HS-27A (cell line): ENCODE measurements at places on chromosomes 2 and 18.
A peak's percentile ranks its signal among the peaks of the same experiment; 100 is the strongest.

DNA sequence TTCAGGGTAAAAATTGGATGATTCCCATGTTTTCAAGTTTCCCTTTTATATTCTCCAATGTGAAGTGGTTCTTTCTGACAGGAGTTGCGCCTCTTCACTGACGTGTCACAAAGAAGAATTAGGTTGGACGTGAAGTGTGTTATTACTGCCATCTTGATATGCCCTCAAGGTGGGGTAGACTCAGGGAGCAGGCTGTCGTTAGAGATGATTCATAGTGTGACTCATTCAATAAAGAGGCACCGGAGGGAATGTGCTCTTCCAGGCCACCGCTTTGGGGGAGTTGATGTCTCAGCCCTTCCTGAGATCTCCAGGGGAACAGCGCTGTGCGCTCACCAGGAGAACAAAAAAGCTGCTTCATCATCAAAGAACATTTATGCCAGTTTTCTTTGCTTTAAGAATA lies 3.6 kb upstream of the DGKD start:
- DNase-seq = peak; percentile 26

GRCh38 chr2:147451902-147452515 lies 392.8 kb upstream of the ACVR2A start:
- no peak for DNase-seq

DNA sequence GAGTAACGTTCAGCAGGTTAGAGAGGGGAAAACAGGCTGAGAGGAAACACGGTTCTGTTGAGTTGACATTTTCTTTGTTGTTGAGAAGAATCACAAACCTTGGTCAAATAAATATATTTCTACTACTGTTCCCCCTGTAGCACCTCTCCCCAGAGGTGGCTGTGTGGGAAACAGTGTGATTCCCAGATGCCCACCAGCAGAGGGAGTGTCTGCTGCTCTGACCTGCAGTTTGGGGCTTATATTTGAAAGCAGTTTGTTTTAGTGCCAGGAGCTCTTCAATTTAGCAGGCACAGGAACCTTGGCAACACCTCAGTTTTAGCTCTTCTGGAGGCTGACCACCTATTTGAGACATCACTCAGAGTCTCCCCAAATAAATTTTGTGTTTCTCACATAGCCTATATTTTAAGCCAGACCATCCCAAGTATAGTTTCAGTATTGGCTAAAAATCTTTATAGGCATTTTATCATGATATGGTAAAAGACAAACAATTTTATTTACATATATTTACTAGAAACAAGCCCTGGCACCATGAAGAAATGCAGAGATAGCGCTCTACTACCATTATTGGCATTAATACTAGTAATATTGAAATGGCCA lies 75.7 kb downstream of the PIK3C3 start:
- DNase-seq = no peak

DNA sequence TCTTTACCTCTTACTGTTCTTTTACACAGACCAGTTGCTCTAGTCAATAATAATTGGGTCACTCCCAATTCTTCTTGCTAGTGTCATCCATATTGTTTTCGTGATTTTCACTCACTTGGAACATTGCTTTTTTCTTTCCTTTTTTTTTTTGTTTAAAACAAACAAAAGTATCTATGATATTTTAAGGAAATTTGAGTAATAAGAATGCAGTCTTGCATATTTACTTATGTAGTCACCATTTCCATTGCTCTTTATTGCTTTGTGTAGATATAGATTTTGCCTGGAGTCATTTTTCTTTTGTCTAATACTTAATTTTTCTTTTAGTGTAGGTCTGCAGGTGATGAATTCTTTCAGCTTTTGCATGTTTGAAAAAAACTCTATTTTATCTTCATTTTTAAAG lies 71.9 kb downstream of the WDR7 start:
- DNase-seq = peak; percentile 2

- no peak for DNase-seq
These were observed 248.5 kb upstream of the SESTD1 start for GRCh38 chr2:179513181-179513580.

DNA sequence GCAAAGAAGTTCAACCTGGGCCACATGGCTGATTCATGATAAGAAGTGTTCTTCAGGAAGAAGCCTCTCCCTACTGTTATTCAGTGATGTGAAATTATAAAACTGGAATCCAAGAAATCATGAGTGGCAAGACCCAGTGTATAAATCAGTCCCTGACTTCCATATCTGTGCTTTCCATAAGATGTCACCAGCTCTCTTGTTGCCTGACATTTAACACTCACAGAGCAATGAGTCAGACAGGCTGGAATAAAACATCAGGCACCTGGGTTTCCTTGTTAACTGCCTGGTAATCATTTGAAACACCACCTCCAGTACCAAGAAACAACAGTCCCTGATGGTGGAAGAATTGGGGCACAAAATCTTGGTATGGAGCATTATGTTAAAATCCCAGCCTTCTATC lies 76.1 kb downstream of the SCG2 start:
- no peak for DNase-seq

DNA sequence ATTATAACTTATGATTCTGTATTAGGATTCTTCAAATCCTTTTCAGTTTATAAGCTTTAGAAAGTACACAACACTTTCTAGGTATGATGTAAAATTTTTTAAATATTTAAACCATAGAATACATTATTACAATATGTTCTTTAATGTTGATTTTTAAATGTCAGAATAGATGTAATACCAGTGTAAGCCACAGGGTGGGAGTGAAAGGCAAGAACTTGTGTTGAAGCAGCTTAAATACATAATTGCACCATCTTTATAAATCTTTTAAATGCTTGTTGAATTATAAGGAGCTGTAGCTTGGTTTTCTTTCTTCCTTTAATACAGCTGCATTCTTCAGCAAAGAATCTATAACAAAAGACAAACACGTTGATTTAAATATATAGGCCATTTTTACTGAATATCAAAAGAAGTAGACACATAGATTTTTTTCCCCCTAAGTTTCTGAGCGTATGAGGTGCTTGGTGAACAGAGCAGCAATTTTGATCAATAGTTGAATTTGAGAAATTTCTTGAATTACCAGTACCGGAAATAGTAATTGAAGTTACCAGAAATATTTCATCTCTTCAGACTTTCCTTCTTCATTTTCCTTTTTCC lies 63.0 kb downstream of the TANK start:
- DNase-seq = peak; percentile 4

DNA sequence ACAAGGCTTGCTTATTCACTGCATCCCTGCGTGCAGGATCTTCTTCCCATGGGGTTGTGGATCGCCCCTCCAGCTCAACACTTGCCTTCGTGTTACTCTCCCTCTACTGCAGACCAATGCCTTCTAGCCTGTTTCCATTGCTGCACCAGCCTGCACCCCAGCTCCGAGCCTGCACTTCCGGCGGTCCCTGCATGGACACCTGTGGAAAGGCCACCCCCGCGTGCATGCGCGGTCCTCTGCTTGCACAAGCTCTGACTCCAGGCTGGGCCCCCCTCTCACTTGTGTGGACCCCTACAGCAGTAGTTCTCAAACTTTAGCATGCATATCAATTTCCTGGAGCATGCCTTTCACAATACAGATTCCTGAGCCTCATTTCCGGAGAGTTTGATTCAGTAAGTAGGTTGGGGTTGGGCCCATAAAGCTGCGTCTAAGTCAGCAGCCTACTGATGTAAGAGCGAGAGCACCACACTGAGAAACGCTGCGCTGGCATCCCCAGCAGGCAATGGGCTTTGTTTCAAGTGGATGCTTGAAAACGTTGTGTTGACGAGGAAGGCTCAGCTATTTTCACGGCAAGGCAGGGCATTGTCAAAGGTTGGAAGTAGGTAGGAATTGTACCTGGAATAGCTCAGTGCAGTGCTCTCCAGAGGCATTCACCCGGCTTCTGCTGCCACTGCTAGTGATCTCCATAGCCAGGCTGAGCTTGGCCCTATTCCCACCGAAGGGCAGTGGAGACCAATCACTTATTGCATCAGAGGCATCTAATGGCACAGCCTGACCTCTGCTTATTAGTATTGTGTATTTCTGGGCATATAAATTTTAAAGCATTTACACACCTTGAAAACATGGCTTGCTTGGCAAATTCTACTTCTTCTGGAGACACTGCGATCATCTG lies 32.6 kb downstream of the CREG2 start:
- DNase-seq = no peak

DNA sequence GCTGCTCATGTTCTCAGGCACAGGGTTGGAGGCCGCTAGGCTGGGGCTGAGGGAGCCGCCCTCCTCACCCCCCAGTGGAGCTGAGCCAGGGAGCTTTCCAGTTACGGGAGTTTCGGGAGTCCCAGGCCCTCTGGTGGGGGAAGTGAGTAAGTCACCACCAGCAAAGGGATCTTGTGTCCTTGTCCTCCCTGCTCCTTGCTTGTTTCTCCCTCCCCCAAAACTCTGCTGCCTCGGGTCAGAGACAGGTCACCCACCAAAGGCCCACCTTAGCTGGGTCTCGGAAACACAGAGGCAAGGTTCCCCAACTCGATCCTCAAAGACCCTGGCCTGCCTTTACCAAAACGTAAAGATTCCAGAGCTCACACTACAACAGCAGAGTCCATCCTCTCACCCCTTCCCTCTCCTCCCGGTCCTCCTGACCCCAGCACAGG lies 60.5 kb upstream of the POMC start:
- DNase-seq = peak; percentile 30

GRCh38 chr18:1658908-1659566 lies 754.4 kb downstream of the ADCYAP1 start:
- DNase-seq = no peak

GRCh38 chr2:44902217-44903137 lies 39.0 kb upstream of the SIX3 start:
- no peak for DNase-seq

DNA sequence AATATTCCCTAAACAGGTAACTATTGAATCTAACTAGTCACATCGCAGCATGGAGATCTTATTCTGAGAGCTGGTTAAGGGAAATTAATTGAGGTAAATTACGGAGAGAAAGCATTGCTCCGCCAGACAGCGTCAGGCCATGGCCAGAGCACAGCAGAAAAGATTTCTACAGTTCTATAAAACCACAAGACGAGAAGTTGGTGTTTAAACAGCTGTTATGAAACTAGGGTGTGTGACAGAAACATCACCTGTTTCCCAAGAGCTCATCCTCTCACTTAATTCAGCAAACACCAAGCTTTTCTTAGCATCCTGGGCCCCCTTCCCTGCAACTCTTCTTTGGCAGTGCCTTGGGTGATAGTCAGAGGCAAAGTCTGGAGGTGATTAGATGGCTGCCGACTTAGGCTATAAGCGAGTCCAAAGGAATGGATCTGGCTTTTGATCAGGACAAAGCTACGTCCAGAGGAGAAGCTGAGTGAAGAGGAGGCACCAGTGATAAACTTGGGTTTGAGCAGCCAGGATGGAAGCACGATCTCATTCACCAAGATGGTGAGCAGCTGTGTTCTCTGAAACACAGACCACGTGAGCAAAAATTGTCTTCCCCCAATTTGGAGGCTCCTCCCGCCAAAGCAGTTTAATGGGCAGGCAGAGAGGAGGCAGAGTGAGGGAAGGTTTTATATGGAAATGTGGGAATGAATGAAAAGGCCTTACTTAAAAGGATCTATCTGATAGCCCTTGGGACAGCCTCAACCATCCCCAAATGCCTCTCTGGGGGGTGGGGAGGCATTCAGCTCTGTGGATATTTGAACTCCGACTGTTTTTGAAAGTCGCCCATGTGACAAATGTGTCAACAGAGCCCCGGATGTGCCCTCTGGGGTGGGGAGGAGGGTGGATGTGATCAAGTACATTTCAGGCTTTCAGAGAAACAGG lies 57.8 kb downstream of the PKDCC start:
- DNase-seq = no peak

- no peak for DNase-seq
These were observed 13.2 kb downstream of the TSHZ1 start for GRCh38 chr18:75223687-75224347.

DNA sequence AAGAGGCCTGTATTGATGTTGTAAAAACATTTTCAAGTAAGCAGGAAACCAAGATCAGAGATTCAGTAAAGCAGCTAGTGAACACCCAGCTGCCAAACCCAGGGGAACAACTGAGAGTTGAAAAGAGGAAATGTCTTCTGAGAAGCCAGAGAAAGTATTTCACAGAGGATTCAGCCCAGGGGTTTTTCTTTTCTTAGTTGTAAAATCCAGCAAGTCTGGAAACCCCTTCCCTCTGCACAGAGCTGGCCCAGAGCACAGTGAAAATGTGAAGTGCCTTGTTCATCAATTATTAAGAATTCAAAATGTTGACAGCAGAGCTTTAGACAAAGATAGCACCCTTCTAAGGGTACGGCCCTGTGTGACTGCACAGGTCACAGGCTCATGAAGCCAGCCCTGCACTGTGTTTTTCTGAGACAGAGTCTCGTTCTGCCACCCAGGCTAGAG lies 28.4 kb downstream of the AFF3 start:
- DNase-seq = no peak

DNA sequence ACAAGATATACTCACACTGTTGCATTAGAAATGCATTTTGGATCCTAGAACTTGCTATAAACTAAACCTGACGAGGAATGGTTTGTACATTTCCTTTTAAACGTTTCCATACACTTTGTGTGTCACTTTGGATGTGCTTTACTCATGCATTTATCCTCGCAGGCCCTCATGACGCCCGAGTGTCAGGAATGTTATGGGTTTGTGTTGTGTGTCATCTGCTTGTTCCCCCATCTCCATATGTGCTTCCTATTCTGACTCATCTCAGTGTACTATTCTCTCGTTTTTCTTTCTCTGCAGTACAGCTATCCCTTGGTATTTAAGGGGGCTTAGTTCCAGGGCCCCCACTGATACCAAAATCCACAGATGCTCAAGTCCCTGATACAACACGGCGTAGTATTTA lies 121.5 kb upstream of the RASGRP3 start:
- no peak for DNase-seq

GRCh38 chr2:209937893-209938292 lies 64.5 kb upstream of the RPE start:
- no peak for DNase-seq

DNA sequence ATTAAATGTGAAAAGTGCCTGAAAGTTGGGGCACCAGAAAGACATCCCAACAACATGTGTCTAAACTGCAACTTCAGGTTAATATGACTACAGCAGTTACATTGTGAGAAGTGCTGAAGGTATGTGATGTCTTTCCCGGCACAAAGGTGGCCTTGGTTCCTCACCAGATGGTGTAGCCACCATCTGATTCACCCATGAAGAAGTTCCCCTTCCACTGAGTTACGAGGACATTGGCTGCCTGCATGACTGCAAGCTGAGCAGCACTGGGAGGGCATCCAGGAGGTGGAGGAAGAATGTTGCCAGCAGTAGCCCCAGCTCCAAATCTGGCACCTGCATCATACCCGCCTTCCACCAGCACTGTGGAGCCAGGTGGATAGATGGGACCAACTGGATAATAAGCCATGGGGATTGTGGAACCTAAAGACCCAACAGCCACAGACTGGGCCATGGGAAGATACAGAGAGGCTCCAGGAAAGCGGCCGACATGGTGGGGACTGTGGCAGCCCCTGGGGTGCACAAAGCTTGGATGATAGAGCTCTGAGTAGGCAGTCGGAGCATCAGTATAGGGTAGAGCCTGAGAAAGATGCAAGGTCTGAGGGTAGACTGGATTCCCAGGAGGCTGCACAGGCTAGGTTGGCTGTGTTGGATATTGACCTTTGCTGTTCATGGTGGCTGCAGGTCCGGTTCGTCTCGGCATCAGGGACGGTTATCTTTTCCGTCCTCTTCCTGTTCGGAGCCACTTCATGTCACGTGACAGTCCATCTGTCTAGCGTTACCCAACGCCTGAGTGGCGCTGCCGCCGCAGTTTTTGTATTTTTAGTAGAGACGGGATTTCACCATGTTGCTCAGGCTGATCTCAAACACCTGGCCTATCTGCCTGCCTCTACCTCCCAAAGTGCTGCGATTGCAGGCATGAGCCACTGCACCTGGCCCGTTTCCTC lies 36.9 kb downstream of the SUMO1 start:
- DNase-seq = no peak

- no peak for DNase-seq
These were observed 30.6 kb downstream of the KCMF1 start for GRCh38 chr2:85001595-85001994.

GRCh38 chr2:109702250-109702985 lies 88.3 kb downstream of the SOWAHC start:
- no peak for DNase-seq
